ENCODE measurements at places on chromosomes 7 and 10. TPM values are rescaled to one million over a fixed set of nuclear protein-coding genes. Genes with fewer than 3 reads are reported as not detected.

SYPL1 gene
- 54.4 TPM for total RNA-seq

DNA sequence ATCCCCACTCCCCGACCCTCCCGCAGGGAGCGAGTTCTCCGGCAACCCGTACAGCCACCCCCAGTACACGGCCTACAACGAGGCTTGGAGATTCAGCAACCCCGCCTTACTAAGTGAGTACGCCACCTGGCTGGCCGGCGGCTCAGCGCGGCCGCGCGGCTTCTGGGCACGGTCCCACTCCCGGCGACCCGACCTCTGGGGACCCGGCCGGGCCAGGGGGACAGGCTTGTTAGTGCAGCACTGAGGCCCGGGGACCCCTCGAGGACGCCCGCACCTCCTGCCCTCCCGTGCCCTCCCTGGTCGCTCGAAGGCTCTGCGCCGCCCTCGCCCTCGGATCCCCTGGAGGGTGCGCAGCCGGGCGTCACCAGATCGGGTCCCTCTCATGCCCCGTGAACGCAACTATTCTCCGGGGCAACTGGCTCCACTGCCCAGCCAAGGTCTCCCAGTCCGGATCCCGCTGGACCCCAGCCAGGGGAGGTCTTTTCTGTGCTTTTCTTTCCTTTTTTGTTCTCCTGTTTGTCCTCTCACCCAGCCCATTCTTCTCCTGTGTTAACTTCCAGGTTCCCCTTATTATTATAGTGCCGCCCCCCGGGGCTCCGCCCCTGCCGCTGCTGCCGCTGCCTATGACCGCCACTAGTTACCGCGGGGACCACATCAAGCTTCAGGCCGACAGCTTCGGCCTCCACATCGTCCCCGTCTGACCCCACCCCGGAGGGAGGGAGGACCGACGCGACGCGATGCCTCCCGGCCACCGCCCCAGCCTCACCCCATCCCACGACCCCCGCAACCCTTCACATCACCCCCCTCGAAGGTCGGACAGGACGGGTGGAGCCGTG, 81.8 kb downstream of the PAX2 start:
- H3K4me1 ChIP-seq, result no peaks in the 10 kb centered on the region
- no peak overlapping the region for H3K27ac ChIP-seq
- no peak for DNase-seq
- H3K36me3 ChIP-seq, result no peaks in the 10 kb centered on the region
- H3K4me3 ChIP-seq, result no peak overlapping the region
- peaks cover 71% of the 10 kb centered on the region for H3K27me3 ChIP-seq

DNA sequence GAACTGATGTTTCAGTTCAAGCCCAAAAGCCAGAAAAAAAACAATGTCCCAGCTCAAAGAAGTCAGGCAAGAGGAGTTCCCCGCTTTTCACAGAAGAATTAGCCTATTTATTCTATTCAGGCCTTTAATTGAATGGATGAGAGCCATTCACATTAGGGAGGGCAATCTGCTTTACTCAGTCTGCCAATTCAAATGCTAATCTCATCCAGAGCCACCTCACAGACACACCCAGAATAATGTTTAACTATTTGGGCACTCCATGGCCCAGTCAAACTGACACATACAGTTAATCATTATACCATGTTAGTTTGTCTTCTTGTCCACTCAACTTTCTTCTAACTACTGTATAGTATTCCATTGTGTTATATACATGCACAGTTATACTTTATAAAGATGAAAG, 2.6 kb upstream of the NPSR1 start:
- no peak overlapping the region for H3K4me3 ChIP-seq
- no peaks in the 10 kb centered on the region for H3K4me1 ChIP-seq
- H3K36me3 ChIP-seq, result no peaks in the 10 kb centered on the region
- no peaks in the 10 kb centered on the region for H3K27me3 ChIP-seq
- H3K27ac ChIP-seq, result no peak overlapping the region

- no peak for DNase-seq
- H3K27me3 ChIP-seq, result no peaks in the 10 kb centered on the region
- peaks cover 6% of the 10 kb centered on the region for H3K4me1 ChIP-seq
- no peak overlapping the region for H3K4me3 ChIP-seq
- H3K36me3 ChIP-seq, result no peaks in the 10 kb centered on the region
These were observed 8.7 kb downstream of the INMT start for GRCh38 chr7:30760514-30761213.

GRCh38 chr7:158657189-158657746, 47.3 kb downstream of the NCAPG2 start:
- H3K4me1 ChIP-seq, result no peaks in the 10 kb centered on the region
- H3K4me3 ChIP-seq, result no peak overlapping the region
- H3K36me3 ChIP-seq, result peaks cover 8% of the 10 kb centered on the region
- no peaks in the 10 kb centered on the region for H3K27me3 ChIP-seq
- no peak for DNase-seq
- H3K27ac ChIP-seq, result no peak overlapping the region

DNA sequence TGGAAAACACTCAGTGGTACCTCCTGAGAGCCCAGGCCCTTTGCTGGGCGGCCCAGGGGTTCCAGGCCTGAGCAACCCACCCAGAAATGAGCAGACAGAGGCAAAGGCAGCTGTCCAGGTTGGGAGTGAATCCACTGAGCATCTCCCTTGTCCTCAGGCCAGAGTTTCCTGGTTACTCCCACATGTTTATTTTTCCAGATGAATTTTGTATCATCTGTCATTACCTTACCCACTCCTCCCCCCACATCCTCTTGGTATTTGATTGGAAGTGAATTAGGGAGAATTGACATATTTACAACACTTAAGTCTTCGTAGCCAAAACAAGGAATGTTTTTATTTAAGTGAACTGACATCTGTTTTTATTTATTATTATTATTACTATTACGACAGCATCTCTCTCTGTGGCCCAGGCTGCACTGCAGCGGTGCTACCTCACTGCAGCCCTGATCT, 13.2 kb upstream of the LMBR1 start:
- H3K4me3 ChIP-seq, result no peak overlapping the region
- no peaks in the 10 kb centered on the region for H3K36me3 ChIP-seq
- no peak overlapping the region for H3K27ac ChIP-seq
- no peaks in the 10 kb centered on the region for H3K27me3 ChIP-seq

DNA sequence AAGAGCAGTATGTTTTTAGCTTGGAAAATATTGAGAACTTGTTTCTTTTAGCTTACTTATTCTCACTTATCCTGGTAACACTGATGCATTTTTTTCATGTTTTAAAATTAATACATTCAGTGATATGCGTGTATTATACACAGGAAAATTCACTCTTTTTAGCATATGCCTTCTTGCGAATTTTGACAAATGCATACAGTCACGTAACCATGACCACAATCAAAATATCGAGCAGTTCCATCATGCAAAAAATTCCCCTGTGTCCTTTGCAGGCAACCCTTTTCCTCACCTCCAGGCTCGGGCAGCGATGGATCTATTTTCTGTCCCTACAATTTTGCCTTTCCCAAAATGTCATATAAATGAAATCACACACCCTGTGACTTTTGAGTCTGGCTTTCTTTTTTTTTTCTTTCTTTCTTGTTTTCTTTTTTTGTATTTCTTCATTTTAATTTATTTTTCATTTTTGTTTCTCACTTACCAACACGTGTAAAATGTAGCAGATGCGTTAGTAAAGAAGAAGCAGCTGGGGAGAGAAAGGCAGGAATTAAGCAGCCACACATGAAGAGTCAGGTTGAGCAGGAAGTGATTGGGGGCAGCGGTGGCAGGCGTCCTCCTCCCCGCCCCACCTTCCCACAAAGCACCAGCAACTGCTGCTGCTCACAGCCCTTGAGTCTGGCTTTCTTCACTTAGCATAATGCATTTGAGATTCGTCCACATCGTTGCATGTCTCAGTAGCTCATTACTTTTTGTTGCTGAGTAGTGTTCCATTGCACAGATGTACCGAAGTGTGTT, 29.9 kb downstream of the ADRB1 start:
- no peaks in the 10 kb centered on the region for H3K27me3 ChIP-seq
- no peak for DNase-seq
- H3K4me3 ChIP-seq, result no peak overlapping the region
